ENCODE measurements at places on chromosomes 6 and 20.

GRCh38 chr20:4949833-4950178, 51.5 kb downstream of the SLC23A2 start:
- DNase-seq: no peak

GRCh38 chr6:47103931-47104330, 61.8 kb upstream of the ADGRF1 start:
- no peak for DNase-seq

DNA sequence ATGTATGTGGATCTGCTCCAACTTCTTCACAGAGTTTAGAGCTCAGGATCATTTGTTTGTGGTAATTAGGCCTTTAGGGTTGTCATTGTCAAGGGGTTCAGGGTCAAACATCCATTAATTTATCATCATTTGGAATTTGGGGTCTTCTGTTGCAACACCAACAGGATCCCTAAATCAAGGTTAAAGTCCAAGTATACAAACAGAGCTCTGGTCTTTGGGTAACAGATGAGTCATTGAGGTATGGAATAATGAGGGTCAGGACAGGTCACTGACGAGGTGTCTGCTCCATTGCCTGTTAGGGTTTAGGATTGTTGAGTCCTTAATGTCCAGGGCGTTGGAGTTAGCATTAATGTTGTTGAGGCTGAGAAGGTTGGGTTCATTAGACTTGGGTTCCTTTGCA, 47.6 kb downstream of the PRND start:
- no peak for DNase-seq

DNA sequence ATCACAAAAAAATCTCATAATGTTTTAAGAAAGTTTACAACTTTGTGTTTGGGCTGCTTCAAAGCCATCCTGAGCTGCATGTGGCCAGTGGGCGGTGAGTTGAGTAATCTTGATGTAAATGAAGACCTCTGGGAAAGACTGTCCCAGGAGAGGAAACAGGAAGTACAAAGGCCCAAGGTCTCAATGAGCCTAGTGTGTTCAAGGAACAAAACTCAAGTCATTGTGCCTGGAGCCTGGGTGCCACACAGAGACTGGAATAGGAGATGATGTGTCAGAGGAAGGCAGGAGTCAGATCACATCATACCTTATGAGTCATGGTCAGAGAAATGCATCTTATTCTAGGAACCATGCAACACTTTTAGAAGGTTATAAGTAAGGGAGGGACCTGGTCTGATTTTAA, 51.5 kb downstream of the COL19A1 start:
- no peak for DNase-seq

GRCh38 chr6:137493218-137494038, 766 bp downstream of the OLIG3 start:
- no peak for DNase-seq

DNA sequence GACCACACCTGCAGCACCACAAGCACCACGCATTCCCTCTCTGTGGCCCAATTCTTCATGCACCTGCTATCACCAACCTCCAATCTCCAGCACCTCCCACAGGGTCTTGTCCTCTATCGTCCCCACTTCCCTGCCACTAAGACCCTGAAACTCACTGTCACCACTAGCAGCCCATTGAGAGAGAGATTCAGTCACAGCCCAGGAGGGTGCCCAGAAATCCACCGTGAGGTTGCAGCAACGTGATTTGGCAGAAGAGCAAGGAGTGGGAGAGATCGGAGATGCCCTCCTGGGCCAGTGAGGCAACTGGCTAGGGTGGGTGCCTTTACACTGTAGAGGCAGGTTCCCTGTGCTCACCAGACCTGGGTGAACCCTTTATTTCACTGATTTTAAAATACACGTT, 90.1 kb downstream of the ANKRD60 start:
- no peak for DNase-seq

GRCh38 chr6:149843051-149843633, 21.0 kb downstream of the LRP11 start:
- no peak for DNase-seq

- no peak for DNase-seq
Observed at GRCh38 chr6:38933426-38933825, 115.2 kb upstream of the GLP1R start.

- no peak for DNase-seq
Observed at GRCh38 chr6:30328397-30328796, 1.7 kb downstream of the TRIM39 start.

GRCh38 chr6:79467716-79468115, 69.5 kb downstream of the LCA5 start:
- DNase-seq: peak; percentile 37

- no peak for DNase-seq
Observed at GRCh38 chr6:165800337-165800736, 137.3 kb upstream of the PDE10A start.

- no peak for DNase-seq
Observed at GRCh38 chr6:5082487-5083306, 2.4 kb upstream of the PPP1R3G start.

- DNase-seq: peak; percentile 86
Observed at GRCh38 chr6:7261032-7261841, 51.8 kb downstream of the SSR1 start.

- no peak for DNase-seq
Observed at GRCh38 chr6:52820198-52820597, 16.6 kb upstream of the GSTA1 start.

DNA sequence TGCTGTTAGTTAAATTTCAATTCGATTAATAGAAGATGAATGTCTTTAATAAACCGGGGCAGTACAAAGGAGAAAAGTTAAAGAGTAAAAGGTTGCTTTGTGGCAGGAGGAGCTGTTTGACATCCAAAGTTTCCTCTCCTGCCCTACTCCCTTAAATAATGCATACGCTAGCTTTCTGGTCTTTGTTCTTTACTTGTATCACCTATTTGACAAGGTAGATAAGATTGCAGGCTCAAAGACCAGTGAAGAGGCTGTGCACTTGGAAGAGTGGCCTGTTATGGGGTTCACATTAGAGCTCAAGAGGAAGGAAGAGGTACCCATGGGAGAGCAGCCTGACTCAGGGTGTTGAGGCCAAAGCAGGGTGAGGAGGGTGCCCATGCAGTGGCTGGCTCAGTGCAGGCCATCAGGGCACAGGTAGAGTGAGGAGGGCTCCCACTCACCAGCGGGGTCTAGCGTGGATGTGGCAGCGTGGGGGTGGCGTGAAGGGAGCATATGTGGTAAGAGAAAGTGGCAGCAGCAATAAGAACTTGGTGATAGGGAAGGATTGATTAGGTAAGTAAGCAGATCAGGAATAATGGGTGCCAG, 29.3 kb upstream of the KLHL31 start:
- no peak for DNase-seq

- no peak for DNase-seq
Observed at GRCh38 chr20:9301129-9302090, 213.0 kb upstream of the LAMP5 start.

GRCh38 chr6:13384506-13384905, 56.2 kb upstream of the TBC1D7 start:
- DNase-seq: no peak

DNA sequence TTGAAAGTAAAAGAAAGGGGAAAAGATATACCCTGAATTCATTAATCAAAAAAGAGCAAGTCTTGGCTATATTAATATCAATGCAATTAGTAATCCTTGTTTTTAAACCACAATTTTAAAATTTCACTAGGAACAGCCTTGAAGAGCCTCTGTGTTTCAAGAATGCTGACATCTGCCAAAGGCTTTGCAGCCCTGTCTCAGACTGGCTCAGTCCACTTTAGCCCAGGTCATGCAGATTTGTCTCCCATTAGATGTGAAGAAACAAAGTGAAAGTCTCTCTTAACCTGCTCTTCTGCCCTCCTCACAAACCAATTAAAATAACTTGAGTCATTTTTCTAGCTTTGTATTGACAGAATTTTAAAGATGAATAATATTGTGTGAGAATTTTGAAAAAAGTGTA, 102.7 kb upstream of the CARMIL1 start:
- DNase-seq: no peak

GRCh38 chr20:37244572-37244957, 17.0 kb downstream of the GHRH start:
- no peak for DNase-seq

DNA sequence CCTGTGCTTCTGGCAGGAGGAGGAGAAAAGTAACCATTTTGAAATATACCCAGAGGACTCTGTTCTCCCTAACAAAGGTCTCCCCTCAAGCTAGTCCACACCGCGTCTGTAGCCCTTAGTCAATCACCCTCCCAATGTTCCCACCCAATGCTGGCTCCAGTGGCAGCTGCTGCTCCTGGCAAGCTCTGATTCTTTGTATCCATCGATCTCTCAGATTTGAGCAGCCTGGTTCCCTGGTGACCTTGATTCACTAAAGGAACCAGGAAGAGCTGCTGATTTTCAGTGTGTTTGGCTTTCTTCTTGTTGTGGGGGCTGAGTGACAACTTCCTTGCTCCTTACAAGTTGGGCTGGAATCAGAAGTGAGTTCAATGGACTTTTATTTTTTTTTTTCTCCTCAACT, 68.5 kb downstream of the FOXC1 start:
- DNase-seq: peak; percentile 45

DNA sequence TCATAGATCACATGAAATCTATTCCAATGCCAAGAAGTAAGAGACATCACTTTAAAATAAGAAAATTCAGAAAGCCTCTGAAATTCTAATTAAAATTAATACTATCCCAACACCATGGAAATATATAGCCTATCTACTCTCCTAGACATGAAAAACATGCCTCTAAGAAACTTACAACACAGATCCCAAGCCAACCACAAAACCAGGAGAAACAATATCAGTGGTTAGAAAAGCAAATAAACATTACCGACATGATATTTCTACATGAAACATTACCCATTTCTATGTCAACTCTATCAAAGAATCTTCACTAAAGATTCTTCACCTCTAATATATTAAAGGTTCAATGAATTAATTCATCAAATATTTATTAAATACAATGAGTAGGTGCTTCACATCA, 4.8 kb downstream of the EPB41L2 start:
- DNase-seq: no peak

- no peak for DNase-seq
Observed at GRCh38 chr20:52572687-52573086, 381.1 kb upstream of the ZFP64 start.

DNA sequence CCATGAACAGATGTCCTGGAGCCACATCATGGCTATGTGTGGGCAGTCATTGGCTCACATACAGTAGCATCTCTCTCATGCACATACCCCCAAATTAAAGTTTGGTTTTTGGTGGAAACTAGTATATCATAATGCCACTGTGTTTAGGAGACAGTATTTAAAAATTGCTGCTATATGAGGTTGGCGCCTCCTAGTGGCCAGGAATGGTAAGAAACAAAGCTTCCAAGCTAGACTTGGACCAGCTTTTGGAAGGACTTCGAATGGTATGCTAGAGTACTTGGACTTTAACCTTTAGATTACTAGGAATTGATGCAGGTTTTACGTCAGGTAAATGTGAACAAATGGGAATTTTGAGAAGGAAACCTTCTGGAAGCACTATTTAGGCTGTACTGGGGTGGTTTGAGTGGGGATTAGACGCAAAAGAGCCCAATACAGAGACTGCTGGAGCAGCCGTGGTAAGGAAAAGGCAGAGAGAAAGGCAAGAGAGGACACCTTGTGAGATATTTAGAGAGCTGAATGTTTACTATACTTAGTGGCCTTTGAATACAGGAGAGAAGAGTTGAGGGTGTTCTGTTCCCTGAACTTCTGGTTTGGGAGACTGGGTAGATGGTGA, 23.8 kb downstream of the PRSS35 start:
- no peak for DNase-seq

All from SK-N-DZ (cell line).